ENCODE measurements at places on chromosomes 5 and 9.
A peak's percentile ranks its signal among the peaks of the same experiment; 100 is the strongest.

- no peak for DNase-seq
Observed at GRCh38 chr9:95383845-95384244, 66.3 kb upstream of the FANCC start.

DNA sequence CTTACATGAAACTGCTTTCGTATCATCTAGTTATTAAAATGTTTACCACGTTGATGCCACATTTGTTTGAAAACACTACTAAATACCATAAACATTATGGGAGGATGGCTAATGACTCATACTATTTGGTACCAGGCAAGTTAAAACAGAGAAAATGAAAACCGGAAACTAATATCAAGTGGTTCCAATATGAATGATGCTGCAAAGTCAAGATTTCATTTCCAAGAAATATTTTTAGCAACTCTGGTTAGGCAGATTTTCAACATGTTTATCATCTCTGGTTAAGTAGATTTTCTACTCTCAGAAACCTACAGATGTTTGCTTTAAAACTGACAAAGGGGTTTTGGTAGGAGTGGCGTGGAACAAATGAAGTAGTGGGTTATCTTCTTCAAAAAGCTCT is 4.9 kb upstream of the F2R start:
- DNase-seq, result no peak

GRCh38 chr9:35452481-35452880 is 37.4 kb upstream of the RUSC2 start:
- no peak for DNase-seq

- DNase-seq, result no peak
Observed at GRCh38 chr5:34001241-34001841, 6.5 kb downstream of the AMACR start.

- no peak for DNase-seq
Observed at GRCh38 chr5:115396081-115396480, 99.6 kb upstream of the CCDC112 start.

GRCh38 chr9:129340427-129341170 is 162.5 kb upstream of the IER5L start:
- no peak for DNase-seq

DNA sequence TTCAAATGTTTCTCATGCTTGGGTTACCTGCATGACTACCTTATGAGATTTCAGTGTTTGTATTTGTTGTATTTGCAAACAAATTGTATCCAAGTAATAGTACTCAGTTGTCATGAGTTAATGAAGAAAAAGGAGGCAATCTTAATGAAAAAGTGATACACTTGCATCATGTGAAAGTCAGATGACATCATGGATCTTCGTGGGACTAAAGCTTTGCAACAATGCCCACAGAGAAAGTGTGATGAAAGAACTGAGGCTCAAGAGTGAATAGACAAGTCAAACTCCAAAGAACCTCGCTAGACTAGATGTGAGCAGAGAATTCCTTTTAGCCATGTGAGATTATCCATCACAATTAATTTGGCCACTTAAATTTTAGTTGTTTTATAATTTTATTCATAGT is 75.4 kb upstream of the ADRB2 start:
- DNase-seq, result no peak

- no peak for DNase-seq
Observed at GRCh38 chr9:88059469-88059868, 78.8 kb downstream of the SPATA31C2 start.

- no peak for DNase-seq
Observed at GRCh38 chr5:194603-195209, 3.4 kb downstream of the LRRC14B start.

DNA sequence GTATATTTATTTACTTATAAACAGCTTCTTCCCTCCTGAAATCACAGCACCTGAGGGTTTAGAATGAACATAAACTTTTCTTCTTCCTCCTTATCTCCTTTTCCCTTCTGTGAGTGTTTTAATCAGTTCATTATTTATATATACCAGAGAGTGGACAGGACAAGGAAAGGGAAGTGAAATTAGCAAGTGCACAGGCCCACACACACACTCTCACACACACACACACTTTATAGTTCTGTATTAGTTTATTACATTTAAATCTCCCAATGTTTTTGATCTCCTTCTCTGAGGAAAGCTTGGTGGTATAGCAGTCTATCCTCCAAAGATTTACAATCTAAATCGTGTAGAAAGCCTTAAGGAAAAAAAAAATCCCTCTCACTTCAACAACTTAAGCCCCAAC is 353.5 kb downstream of the NDUFS4 start:
- no peak for DNase-seq

DNA sequence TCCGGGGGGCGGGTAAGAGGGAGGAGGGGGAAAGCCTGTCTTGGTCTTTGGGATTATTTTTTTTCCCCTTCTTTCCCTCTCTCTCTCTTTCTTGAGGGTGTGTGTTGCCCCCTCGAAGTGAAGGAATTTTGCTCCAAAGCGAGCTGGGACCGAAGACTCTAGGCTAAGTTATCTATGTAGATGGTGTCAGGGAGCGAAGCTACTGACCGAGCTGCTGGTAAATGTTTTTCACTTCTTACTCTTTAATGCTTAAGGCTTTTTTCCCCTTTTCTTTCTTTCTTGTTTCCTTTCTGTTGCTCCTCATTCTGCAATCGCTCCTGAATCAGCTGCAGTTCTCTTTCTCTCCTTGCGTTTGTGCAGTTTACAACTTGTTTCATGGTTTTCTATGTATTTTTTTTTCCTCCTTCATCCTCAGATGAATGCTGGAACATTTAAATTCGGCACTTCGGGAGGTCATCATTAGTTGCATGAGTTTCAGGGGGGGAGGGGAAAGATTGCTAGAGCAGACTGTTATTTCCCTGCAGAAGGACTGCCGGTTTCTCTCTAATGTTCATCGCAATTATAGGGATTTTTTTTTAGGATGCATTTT is 1312.0 kb upstream of the WWC1 start:
- no peak for DNase-seq

- DNase-seq, result no peak
Observed at GRCh38 chr5:11619339-11620024, 284.8 kb downstream of the CTNND2 start.

GRCh38 chr9:130042885-130043653 is at the start of gene FNBP1:
FNBP1 (minus strand) TSS chr9:130043189; CDS start chr9:130042975, 214 bp downstream.
- peak; percentile 77 for DNase-seq

DNA sequence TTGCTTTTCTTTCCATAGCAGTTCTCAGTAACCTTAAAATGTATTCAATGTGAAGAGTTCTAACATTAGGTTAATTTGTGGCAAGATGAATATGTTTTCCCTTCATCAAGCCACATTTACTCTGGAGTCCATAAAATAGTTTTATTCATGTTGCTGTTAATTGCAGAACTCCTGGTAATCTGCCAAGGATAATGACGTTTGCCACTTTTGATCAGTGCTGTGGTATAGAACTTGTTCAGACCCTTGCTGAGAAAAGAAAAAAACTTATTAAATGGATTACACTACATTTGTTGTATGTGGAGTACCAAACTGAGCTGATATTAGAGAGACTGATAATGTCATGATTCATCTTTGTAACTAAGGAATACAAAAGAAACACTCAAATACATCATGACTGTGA is 212.4 kb upstream of the DMAC1 start:
- DNase-seq, result no peak

GRCh38 chr9:97445119-97445701 is 33.3 kb downstream of the TDRD7 start:
- no peak for DNase-seq

DNA sequence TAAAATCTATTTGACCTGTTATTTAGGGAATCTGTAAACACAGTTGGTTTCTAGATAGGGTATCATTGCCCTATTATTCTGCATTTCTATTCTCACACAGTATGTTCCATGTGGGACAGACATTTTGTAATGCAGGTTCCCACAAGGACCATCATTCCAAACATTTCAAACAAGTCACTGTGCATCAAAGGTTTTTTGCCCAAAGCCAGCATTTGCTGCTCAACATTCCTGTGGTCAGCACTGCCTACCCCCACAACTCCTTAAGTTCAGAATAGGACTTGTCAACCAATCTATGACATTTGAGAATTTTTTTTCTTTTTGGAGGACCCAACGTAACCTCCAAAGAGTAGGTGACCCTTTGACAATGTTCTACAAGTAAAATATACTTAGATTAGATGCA is 95.7 kb downstream of the LPAR1 start:
- no peak for DNase-seq

- no peak for DNase-seq
Observed at GRCh38 chr9:30713243-30713642, 1671.2 kb upstream of the ACO1 start.

DNA sequence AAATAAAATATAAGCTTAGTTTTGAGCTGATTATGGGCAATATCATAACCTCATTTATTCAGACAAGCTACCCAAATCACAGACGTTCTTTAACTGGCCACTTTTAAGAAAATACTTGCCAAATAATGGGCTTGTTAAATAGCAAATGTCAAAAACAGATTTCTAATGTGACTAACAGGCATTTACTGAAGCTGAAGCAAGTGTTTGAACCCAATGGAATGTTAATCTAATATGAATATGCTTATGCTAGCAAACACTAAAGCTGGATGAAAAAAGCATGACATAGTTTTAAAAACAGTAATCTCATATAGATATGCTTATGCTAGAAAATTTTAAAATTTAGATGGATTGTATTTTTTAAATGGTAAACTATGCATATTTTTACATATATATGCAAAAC is 411.6 kb upstream of the PTGER4 start:
- no peak for DNase-seq

DNA sequence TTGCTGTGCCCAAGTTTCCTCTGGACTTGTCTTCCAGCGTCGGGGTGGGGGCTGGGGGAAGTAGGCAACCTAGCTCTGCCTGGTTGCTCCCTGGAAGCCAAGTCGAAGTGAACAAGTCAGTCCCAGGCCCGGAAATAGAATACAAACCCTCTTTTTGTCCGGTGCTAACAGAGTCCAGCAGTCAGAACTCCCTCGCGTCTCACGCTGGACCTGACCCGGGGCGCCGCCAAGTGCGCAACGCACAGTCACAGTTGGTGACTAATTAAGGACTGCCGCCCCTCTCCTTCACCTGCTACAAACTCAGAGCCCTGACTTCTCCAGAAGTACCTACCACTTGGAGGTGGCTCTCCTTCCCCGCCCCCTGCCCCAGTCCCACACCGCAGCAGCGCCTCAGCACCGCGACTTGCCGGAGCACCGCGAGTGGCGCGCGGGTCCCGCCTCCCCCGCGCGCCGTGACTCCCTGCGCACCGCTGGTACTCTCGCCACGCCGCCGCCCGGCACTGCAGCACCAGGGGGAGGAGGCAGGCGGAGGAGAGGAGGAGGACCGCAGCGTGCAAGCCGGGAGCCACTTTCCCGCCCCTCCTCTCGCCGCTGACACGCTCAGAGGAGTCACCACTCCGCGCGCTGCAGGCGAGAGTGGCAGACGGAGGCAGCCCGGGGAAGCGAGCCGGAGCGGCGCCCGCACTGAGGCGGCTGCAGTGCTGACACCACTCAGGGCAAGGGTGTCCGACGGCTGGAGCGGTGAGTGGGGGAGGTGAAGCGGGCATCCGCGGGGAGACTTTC is at the start of gene SV2C:
Gene SV2C, plus strand, starts transcription at position 612 of the 783 bp plus-strand sequence. CDS start 48,368 bp downstream, outside the sequence.
- DNase-seq, result peak; percentile 12

DNA sequence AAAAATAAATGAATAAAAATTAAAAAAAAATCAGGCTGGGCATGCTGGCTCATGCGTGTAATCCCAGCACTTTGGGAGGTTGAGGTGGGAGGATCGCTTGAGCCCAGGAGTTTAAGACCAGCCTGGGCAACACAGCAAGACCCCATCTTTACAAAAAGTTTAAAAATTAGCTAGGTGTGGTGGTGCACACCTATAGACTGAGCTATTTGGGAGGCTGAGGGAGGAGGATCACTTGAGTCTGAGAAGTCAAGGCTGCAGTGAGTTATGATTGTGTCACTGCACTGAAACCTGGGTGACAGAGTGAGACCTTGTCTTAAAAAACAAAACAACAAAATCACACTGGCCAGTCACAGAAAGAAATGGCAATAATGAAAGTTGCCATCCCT is 3.4 kb upstream of the CNTRL start:
- no peak for DNase-seq

- DNase-seq, result no peak
Observed at GRCh38 chr9:100322954-100323536, 29.7 kb downstream of the TEX10 start.

- no peak for DNase-seq
Observed at GRCh38 chr9:130443840-130444492, 795 bp upstream of the ASS1 start.

GRCh38 chr9:98801561-98801960 is 5.2 kb upstream of the ANKS6 start:
- no peak for DNase-seq

GRCh38 chr9:125558453-125559092 is 148.4 kb downstream of the MAPKAP1 start:
- DNase-seq, result peak; percentile 21

- DNase-seq, result no peak
Observed at GRCh38 chr5:10913841-10914240, 152.8 kb upstream of the DAP start.

- DNase-seq, result no peak
Observed at GRCh38 chr5:88490874-88491273, 222.2 kb upstream of the TMEM161B start.

GRCh38 chr9:129653823-129654553 is 11.5 kb upstream of the PRRX2 start:
- DNase-seq, result no peak

- DNase-seq, result no peak
Observed at GRCh38 chr5:180035206-180035931, 36.2 kb downstream of the RNF130 start.

- no peak for DNase-seq
Observed at GRCh38 chr5:137695651-137696428, 40.0 kb downstream of the KLHL3 start.

DNA sequence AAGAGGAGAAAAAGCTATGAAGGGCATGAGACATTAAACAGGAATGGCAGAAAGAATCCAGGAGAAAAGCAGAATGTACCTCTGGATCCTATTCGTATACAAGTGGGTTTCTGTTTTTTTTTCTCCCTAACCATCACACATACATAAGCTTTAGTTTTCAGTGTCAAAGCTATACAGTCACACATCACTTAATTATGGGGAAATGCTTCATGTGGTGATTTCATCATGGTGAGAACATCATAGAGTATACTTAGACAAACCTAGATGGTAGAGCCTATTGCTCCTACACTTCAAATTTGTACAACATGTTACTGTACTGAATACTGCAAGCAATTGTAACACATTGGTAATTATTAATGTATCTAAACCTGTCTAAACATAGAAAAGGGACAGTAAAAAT is 290.6 kb downstream of the AOPEP start:
- no peak for DNase-seq

GRCh38 chr5:119743927-119744326 is 114.6 kb downstream of the FAM170A start:
- DNase-seq, result no peak

DNA sequence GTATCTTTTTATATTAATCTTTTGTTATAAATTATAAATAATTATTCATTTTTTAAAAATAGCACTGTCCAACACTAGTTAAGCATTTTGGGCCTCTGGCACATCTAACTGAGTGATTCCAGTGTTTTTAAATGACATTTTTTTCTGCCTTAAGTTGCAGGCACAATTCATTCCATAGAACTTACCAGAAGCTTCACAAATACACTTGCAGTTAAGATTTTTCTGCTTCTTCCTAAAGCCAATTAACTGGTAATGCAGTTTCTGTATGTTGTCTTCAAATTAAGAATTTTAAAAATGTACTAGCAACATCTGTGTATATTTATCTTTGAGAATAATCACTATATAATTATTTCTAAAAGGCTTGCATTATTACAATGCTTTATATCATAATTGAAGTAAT is 11.2 kb upstream of the NFIB start:
- DNase-seq, result no peak

GRCh38 chr5:150158170-150158949 is 2.7 kb upstream of the PDGFRB start:
- no peak for DNase-seq

All from stimulated activated CD8-positive, alpha-beta memory T cell treated with anti-CD3 and anti-CD28 coated beads, Interleukin-7, amount 100 ng/mL, for 4 hours (primary cell).